ENCODE measurements at places on chromosomes 12 and 14. TPM values are rescaled to one million over a fixed set of nuclear protein-coding genes. Genes with fewer than 3 reads are reported as not detected.

- no peak for DNase-seq
These were observed 13.6 kb upstream of the LEMD3 start for GRCh38 chr12:65155784-65156183.

- no peak for DNase-seq
These were observed 86.6 kb upstream of the DYNC1H1 start for GRCh38 chr14:101877766-101878165.

GRCh38 chr12:113002155-113002554 lies 23.8 kb downstream of the OAS2 start:
- DNase-seq, result no peak

GRCh38 chr14:21921453-21921852 lies 247.8 kb upstream of the OR4E1 start:
- no peak for DNase-seq

Gene SELPLG
- total RNA-seq, result 31.9 TPM

Gene ENDOU
- 0.32 TPM for total RNA-seq

DNA sequence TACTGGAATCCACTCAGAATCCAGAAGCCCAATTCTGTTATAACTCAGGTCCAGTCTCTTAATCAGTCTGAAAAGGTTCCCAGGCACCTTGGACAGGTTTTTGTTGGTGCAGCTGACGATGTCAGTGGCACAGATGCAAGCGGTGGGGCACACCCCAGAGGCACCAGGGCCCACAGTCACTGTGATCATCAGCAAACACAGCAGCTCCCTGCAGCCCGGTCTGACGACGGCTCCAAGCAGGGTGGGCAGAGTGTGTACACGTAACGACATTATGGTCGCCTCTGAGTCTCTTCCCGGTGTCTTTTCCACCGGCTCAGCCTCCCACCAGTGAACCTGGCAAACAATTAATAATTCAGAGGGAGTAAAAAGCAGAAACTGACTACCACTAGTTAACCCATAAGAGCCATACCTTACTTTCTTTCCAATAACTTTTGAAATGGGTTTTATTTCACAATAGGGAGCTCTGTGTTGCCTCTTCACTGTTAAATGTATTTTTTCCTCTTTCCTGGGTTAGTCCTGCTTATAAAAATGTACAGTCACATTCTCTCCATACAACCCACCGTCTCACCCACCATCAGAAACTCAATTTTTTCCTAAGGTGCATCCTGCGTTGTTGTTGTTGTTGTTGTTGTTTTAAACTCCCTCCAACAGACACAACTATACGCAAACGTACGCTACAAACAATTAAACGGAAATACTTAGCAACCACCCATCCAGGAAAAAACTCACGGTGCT lies 521 bp upstream of the PCED1B start:
- peak; percentile 72 for DNase-seq

GRCh38 chr14:69789118-69789640 lies 7.9 kb downstream of the SLC10A1 start:
- DNase-seq, result no peak

- DNase-seq, result no peak
These were observed 10.0 kb upstream of the HSPB8 start for GRCh38 chr12:119168721-119169120.

DNA sequence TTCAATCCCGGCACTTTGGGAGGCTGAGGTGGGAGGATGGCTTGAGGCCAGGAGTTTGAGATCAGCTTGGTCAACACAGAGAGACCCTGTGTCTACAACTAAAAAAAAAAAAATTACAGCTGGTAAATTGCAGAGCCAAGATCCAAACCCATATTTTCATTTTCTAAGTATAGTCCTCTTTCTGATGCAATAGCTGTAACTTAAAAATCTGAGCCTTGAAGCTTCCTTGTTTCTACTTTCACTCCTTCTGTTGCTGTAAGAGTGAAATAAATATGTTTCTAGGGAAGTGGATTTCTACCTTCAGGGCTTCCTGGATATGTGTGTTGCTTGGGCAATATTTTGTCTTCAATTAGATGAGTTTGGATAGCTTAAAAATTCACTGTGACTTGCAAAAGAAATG lies 42.0 kb upstream of the PRICKLE1 start:
- DNase-seq, result no peak

Gene SLC25A21
- 0.35 TPM for total RNA-seq

Gene MEG3
- total RNA-seq, result 15.6 TPM

DNA sequence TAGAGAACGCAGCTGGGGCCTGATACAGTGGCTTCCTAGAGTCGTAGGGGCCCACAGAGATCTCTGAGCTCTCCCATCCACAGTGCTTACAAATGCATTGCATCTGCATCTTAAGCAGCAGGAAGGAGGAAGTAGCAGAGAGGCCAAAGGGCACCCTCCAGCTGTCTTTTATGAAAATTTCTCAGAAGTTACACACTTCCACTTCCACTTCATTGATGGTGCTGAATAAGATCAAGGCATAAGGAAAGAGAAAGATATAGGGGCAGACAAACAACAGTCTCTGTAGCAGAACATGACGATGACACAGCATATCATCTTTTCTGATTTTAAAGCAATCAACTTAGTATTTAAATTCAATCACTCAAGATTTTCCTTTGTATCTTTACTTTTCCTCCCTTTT lies 51.6 kb upstream of the ABCC9 start:
- no peak for DNase-seq
